SIG-M5 (cell line): ENCODE measurements at places on chromosomes 5 and 9.
A peak's percentile ranks its signal among the peaks of the same experiment; 100 is the strongest.

GRCh38 chr5:138212828-138213160, 329 bp downstream of the CDC23 start:
- DNase-seq, result no peak

DNA sequence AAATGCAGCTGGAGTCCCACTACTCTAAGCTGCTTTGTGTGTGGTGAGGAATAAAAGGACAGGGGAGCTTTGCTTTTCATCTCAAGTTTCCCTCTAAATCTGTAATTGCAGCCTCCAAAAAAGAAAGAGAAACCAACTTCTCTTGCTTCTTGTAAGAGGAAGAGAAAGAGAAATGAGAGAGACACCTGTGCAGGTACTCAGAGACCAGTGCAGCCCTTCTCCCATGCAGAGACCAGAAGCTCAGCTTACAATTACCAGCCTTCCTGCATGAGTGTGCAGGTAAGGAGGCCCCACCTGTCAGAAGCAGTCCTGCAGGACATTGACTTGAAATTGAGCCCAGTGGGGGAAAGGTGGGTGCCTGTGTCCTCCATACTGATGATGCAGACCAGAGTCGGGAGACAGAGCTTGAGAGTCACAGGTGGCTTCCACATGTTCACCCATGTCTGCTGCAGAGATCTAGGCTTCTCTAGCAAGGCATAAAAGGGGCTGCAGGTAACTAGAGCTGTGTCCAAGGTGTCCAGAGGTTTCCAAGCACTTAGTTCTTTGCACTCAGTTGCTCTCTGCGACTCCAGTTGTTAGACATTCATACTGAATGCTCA, 15.3 kb upstream of the MED10 start:
- DNase-seq, result no peak

GRCh38 chr9:126510564-126510963, 103.2 kb upstream of the LMX1B start:
- no peak for DNase-seq

DNA sequence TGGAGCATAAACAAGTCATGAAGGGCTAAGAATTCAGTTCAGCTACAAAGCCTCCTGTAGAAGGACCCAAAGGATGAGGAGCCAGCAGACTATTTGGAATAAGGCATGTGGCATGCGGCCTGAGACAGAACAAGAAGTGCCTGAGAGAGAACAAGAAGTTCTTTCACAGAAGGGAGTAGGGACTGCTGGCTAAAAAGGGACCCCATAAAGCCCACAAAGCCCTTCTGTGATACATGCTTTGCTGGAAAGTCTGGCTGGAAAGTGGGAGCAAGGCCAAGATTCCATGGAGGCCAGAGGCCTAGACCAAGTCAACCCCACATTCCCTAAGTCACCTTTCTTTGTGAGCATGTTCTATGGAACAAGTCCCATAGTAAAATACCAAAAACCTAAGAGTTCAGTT, 35.9 kb upstream of the UBAP2 start:
- DNase-seq, result no peak

GRCh38 chr5:106578736-106579135, 1092.0 kb downstream of the EFNA5 start:
- no peak for DNase-seq

- no peak for DNase-seq
Observed at GRCh38 chr5:20972419-20972925, 984.5 kb upstream of the CDH18 start.

GRCh38 chr5:167442922-167443321, 848.5 kb upstream of the WWC1 start:
- DNase-seq, result no peak

- DNase-seq, result peak; percentile 70
Observed at GRCh38 chr5:143057580-143057999, 287.4 kb downstream of the ARHGAP26 start.

- DNase-seq, result no peak
Observed at GRCh38 chr9:114689813-114690212, 7.8 kb upstream of the TEX48 start.

DNA sequence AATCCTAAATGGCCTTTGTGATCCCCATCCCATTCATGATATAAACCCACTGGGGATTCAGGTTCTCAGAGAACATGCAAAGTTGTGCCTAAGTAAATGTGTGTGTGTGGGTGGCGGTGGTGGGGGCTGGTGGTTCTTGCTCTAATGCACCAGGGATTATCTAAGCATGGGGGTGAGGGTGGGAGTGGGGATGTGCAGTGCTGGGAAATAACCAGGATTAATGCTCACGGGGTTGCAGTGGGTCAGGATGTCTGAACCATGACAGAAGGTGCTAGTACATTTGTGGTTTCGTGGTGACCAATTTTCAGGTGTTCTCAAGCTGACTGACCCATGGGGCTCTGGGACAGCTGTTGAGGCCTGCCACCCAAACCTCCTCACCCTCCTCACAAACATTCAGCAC, 101.0 kb downstream of the ZNF608 start:
- DNase-seq, result no peak

DNA sequence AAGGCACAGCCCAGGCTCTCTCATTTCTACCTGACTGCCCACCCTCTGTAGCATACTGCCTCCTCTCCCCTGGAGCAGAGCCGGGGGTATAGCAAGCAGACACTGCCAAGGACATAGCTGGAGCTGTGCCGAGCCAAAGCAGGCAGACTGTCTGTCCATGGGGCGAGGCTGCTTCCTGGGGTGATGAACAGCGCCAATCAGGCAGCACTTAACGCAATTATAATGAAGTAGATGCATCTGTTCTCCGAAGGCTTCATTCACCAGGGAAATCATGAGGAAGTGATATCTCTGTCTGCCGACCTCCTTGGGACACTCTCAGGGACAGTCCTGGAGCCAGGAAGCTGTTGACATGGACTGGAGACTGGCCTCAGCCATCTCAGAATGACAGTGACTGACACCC, 230.7 kb downstream of the ASTN2 start:
- no peak for DNase-seq

DNA sequence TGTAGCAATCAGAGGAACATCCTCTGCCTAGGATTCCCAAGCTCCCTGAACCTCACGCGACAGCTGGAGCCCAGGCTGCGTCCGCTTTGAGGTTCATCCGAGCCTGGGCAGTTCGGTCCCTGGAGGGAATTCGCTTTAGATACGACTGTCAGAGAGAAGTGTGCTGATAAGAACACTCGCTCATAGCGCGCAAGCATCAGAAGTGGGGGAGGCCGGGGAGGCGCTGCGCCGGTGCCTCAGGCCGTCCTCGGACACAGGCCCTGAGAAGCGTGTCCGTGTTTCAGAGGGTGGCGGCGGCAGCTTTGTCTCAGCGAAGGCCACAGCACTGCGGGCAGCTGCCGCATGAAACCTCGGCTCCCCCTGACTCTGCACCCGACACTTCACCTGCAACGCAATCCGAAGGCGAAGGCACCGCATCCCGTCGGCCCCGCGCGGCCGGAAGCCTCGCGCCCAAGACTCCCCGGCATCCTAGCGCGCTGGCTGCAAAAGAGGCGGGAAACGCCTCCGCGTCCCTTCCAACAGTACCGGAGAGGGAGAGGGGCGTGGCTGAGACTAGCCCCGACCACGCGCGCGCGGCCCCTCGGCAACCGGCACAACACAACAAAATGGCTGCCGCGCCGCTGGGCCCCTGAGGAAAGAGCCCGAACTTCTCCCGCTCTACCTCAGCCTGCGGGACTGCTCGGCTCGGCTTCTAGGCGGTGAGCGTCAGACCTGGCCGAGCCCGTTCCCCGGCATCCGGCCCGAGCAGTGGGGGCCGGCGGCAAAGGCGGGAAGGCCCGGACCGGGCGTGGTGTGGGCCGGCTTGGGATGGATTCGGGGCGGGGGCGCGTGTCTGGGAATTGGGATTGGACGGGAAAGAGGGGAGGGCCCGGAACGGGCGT, at the start of gene CNTRL:
Gene CNTRL (plus strand): TSS at position 586 of the 881 bp plus-strand sequence. CDS start 13,372 bp downstream, outside the sequence.
- peak; percentile 78 for DNase-seq
